Renal pelvis (tissue), 12 donors: ENCODE measurements at places on chromosomes 4 and X.

GRCh38 chrX:100299559-100299958 lies 110.5 kb downstream of the PCDH19 start:
- DNase-seq, result no peak

DNA sequence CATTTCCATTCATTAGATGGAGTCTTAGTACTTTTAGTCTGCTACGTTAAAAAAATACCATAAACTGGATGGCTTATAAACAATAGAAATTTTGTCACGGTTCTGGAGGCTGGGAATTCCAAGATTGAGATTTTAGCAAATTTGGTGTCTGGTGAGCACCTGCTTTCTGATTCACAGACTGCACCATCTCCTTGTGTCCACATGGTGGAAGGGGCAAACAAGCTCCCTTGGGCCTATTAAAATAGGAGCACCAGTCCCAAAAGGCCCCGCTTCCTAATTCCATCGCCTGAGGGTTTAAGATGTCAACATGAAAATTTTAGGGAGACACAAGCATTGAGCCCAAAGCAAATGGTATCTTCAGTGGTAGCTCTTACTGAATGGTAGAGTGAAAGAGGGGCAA lies 120.5 kb upstream of the MAP9 start:
- DNase-seq, result no peak

- no peak for DNase-seq
These were observed 37.3 kb upstream of the BCORL1 start for GRCh38 chrX:129945131-129945530.

DNA sequence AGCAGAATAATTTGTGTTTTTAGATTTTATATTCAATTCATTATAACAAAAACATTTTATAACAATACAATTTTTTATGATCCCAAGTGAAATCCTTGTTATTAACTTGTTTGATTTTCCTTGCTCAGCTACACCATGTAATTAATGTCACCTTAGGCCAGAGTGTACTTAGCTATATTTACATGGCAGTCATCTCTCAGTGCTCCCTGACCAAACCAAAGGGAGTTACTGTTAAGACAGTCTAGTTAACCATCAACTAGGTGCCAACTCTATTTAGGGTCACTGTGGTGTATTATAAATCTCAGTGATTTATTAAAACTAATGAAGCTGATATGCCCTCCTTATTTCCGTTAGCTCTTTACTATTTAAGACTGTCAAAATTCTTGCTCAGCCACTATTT lies 44.4 kb downstream of the CCDC158 start:
- DNase-seq, result no peak

DNA sequence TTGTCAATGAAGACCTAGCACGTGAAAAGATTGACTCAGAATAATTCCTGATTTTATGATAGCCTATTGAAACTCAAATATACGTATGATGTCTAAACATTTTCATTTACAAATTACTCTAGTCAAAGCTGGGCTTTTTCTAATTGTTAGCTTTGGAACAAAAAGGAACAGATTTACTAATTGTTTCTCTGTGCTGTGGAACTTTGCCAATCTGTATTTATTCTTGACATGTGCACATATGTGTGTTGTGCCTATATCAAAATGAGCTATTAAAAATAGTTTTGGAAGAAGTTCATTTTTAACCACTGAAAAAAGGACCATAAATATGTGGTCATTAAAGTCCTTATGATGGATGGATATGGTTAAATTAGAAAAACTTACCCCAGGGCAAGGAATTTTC lies 85.4 kb upstream of the PACRGL start:
- DNase-seq, result no peak

GRCh38 chrX:85140964-85141363 lies 102.6 kb downstream of the SATL1 start:
- DNase-seq, result no peak

GRCh38 chr4:111954550-111954949 lies 190.7 kb upstream of the FAM241A start:
- no peak for DNase-seq

GRCh38 chr4:30754021-30754420 lies 33.9 kb downstream of the PCDH7 start:
- DNase-seq, result no peak

- DNase-seq, result no peak
These were observed 78.8 kb upstream of the PLAC1 start for GRCh38 chrX:134737061-134737460.

GRCh38 chr4:40991908-40992307 lies 222.4 kb downstream of the APBB2 start:
- DNase-seq, result no peak

- no peak for DNase-seq
These were observed 9.0 kb upstream of the SORBS2 start for GRCh38 chr4:185821029-185821419.

GRCh38 chrX:25005382-25006185 lies 10.2 kb downstream of the ARX start:
- DNase-seq, result no peak

DNA sequence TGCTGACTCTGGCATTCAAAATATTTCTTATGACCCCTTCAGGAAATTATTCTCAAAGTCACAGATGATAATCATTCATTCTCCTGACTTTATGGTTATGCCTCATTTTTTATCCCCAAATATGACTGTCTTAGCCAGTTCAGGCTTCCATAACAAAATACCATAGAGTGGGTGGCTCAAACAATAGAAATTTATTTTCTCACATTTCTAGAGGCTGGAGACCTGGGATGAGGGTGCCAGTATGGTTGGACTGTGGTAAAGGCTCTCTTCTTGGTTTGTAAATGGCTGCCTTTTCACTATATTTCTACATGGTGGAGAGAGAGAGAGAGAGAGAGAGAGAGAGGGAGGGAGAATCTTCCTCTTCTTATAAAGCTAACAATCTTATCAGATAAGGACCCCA lies 20.5 kb downstream of the FRMD7 start:
- DNase-seq, result no peak

- no peak for DNase-seq
These were observed 1415.5 kb downstream of the PCDH7 start for GRCh38 chr4:32135642-32136041.

GRCh38 chr4:38716256-38716655 lies 52.3 kb downstream of the KLF3 start:
- no peak for DNase-seq

DNA sequence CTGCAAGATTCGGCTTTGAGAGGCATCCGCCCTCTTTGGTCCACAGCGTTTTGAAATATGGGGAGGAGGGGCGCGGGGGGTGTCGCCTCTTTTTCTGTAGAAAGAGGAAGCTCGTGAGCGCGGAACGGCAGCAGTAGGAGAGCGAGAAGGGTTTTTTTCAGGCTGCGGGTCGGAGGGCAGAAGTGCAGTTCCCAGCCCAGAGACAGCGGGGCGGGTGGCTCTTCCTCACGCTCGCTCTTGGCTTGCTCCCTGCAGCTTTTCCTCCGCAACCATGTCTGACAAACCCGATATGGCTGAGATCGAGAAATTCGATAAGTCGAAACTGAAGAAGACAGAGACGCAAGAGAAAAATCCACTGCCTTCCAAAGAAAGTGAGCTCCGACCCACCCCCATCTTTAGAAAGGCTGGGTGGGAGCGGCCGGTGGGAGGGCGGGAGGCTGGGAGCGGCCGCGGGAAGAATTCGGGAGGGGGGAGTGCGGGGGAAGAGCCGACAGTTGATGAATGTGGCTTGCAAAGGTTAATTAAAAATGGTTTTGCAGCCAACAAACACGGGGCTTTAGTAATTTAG lies 1.2 kb downstream of the TMSB4X start:
- no peak for DNase-seq

- no peak for DNase-seq
These were observed 80.6 kb downstream of the MFAP3L start for GRCh38 chr4:169945636-169946035.

GRCh38 chr4:80062527-80062926 lies 10.5 kb downstream of the ANTXR2 start:
- DNase-seq, result no peak

DNA sequence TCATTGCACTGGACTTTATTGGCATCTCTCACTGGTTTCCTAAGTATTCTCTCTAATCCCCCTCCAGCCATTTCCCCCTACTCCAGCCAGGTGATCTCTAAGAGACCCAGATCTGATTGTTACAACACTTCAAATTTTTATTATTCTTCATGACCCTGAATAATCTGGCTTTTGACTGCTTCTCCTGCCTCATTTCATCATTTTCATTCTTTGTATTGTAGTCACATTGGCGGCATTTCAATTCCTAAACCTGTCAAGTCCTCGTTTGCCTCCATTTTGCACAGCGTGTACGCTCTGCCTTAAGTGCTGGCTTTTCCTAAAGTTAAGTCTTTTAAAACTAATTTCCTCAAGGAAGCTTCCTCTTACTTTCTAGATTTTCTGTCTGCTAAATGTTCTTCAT lies 31.6 kb downstream of the UBE2K start:
- DNase-seq, result no peak

DNA sequence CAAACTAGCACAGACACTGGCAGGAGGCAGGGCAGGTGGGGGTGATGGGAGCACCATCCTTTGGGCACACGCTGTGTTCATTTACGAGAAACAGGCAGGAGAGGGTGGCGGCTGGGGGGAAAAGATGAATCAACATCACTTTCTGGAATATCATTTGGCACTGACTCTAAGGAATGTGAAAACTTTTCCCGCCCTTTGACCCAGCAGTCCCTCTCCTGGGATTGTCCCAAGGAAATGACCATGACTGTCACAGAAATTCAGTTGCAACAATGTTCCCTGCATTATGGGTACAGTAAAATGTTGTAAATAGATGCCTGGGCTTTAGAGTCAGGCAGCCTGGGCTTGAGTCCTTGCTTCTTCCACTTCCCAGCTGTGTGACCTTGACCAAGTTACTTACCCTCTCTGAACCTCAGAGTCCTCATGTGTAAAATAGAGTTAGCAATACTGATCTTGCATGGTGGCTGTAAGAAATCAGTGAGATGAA lies 58.6 kb downstream of the ABLIM2 start:
- DNase-seq, result no peak

- DNase-seq, result no peak
These were observed 265.3 kb downstream of the RCHY1 start for GRCh38 chr4:75248770-75249407.

DNA sequence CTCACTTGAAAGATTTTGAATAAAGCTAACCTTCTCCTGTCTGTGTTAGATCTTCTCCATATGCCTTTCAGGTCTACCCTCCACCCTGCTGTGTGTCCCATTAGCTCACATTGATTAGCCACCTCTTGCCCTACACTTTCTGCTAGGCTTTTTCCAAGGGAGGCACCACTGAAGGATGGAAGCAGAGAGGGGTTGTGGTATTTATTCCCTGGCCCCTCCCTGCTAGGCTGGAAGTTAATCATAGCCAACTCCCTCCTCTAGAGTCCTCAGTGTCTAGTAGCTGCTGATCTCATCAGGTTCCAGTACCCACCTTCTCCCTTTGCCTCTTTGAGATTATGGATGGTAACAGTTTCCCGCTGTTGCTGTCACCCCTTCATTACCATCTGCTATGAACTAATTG lies 8.9 kb upstream of the SMIM43 start:
- DNase-seq, result no peak

DNA sequence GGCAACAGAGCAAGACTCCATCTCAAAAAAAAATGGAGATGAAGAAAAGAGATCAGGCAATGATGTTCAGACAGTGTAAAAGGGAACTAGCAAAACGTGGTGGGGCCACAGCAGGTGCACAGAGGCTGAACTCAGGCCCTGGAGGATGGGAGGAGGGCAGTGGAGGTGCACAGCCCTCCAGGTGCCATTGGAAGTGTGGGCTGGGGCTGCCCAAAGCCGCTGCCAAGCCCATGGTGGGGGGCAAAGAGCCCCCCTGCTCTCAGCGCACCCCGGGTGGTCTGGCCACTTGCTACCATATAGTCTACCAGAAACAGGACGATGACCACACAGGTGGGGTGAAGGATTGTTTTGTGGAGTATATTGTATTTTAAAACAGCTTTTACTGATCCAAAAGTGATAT lies 7.1 kb downstream of the TMEM271 start:
- no peak for DNase-seq

DNA sequence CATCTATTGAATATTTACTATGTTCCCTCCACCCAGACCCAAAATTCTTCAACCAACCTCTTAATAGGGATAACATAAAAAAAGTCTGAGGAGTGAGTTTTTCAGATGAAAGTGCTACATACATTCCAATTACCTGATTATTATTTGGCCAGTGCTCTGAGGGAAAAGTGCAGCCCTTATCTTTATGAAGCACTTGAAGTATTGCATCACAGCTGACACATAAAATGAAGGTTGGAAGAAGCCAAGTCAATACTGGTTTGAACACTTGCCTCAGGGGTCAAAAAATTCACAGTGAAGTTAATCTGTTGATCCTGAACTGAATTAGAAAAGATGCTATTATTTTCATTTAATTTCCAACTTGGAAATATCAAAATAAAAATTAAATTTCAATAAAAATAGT lies 498.9 kb downstream of the INPP4B start:
- DNase-seq, result no peak

DNA sequence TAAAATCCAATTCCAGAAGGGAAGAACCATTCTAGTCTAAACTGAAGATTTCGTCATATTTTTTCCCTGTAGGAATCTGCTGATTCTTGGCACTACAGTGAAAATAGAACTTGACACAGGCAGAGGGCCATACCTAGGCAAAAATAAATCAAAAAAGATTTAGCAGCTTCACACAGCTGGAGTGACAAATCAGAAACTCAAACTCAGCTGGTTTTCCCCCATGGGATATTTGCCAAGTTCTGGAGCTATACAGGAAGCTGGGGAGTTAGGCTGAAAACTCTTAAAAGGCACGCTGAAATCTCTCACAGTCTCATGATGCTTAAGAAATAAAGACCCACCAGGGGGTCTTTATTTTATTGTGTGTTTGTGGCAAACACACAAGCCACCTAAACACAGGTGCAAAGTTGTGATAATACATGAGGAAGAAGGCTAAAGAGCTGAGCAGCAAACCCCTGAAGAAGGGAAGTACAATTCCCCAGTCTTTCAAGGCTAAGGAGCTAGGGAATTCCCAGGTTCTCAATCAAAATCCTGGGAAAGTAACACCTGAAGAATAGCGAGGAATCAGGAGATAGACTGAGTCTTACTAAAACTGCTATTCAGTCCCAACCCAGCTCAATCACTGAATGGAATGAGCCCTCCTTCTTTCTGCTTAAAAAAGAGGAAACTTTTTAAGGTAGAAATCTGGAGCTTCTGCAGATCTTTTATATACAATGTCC lies 32.1 kb upstream of the BEND2 start:
- no peak for DNase-seq

DNA sequence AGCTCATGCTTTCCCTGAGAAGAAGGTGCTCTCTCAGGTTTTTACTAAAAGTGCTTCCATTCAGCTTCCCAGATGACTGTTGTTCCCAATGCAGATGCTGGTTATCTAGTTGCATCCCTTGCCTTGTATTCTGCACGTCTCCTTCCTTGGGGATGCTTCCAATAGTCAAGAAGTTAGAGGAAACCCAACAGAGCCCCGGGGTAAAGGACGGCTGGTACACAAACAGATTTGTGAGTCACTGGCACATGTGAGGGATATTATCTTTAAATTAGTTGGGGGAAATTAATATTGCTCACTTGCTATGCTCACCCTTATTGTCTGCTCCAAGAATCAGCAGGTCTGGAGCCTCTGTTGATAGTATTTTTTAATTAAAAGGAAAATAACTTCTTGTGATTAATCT lies 465.2 kb upstream of the BOD1L1 start:
- no peak for DNase-seq

- DNase-seq, result no peak
These were observed 14.0 kb downstream of the CFAP97 start for GRCh38 chr4:185189606-185190305.
